ENCODE measurements at places on chromosomes 16 and 17. TPM values are rescaled to one million over a fixed set of nuclear protein-coding genes. Genes with fewer than 3 reads are reported as not detected.

- DNase-seq: no peak
These were observed 14.7 kb downstream of the ANKRD13B start for GRCh38 chr17:29607557-29608195.

- DNase-seq: no peak
These were observed 19.1 kb upstream of the RSL1D1 start for GRCh38 chr16:11870399-11870798.

Gene SLC52A1
- polyA plus RNA-seq: 0.47 TPM

GRCh38 chr16:12511708-12512107 lies 292.0 kb downstream of the CPPED1 start:
- DNase-seq: no peak

DNA sequence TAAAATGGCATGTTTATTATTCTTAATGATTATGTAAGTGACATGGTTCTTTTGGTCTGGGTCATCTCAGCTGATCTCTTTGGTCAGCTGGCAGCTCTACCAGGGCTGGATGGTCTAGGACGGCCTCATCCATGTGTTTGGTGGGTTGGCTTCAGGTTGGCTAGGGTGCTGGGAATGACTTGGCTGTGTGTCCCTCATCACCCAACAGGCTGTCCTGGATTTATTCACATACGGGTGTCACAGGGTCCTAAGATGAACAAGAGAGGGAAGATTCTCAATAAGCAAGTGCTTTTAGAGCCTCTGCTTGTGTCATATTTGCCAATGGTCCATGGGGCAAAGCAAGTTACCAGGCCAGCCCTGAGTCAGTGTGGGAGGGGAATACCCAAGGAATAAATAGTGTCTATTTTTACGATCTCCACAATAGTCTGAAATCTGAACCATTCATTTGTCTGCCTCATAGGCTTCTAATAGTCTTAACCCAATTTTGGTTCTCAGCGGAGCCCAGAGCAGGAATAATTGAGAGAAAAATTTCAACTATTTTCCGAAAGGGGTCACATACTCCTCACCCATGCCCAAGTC lies 157.5 kb downstream of the HS3ST2 start:
- no peak for DNase-seq

Gene AHSP
- 3.0 TPM for polyA plus RNA-seq

Gene RAMP2
- 70.0 TPM for polyA plus RNA-seq

DNA sequence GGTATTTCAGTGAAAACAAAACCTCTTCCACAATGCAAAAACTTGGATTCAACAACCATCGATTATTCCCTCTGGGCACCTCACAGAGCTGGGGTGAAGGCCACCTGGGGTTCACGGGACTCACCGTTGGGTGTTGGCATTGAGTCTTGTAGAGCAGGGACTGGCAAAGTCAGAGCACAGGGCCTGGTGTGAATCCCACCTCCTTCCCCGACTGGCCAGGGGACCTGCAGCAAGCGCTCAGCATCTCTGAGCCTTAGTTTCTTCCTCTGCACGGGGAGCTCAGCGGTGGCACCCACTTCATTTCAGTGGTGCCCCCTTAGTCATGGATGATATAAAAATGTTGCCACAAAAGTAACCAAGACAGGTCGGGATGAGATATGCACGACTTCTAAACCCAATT lies 100.4 kb downstream of the METRNL start:
- no peak for DNase-seq

Gene CCDC200
- 44.1 TPM for polyA plus RNA-seq

Gene ACOX1
- polyA plus RNA-seq: 39.0 TPM

Gene FKBP10
- polyA plus RNA-seq: 148 TPM

GRCh38 chr17:48908047-48908843 lies at the start of gene UBE2Z:
Gene UBE2Z (plus strand): TSS chr17:48908407. CDS start chr17:48908504, 97 bp downstream.
- peak; percentile 95 for DNase-seq

All from left kidney (tissue), 8 donors.